Stimulated activated memory B cell treated with anti-CD40 and anti-IgM and Interleukin-4, amounts not matched to agents 10 μg/mL and 1 μg/mL and 100 μg/mL, for 72 hours (primary cell): ENCODE measurements at places on chromosomes 6 and 20.

GRCh38 chr20:38321959-38322598, 18.1 kb downstream of the BPI start:
- ATAC-seq: no peak

GRCh38 chr6:72861935-72862432, 240.1 kb downstream of the KCNQ5 start:
- peak; percentile 57 for ATAC-seq

- no peak for ATAC-seq
These were observed 1.1 kb upstream of the MYB start for GRCh38 chr6:135179920-135180541.

- ATAC-seq: no peak
These were observed 161.0 kb downstream of the GJA1 start for GRCh38 chr6:121596441-121596840.

GRCh38 chr6:593139-593906, 63.6 kb downstream of the HUS1B start:
- ATAC-seq: peak; percentile 43

GRCh38 chr6:34584694-34585093, 28.6 kb upstream of the SPDEF start:
- no peak for ATAC-seq

GRCh38 chr6:130524552-130524951, 158.7 kb downstream of the TMEM200A start:
- ATAC-seq: no peak

- no peak for ATAC-seq
These were observed 52.9 kb downstream of the STK4 start for GRCh38 chr20:45019027-45019761.

GRCh38 chr20:8874437-8874836, 194.4 kb upstream of the PLCB4 start:
- no peak for ATAC-seq

DNA sequence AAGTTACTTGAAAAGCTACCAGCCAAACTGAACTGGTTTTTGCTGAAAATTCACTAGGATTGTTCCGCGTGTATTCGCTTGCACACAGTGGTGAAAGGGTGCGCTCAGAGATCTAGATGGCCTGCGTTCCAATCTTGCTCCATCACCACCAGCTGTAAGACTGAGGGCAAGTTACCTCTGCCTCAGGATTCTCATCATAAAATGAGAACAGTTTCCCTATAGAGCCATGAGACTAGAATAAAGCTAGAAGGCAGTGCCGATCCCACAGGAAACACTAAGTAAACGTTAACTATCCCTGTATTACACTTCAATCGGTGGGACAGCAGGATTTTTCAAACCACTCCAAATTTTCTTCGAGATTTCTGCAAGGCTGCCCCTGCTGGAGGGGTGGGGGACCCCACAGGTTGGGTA, 838 bp downstream of the AHCY start:
- no peak for ATAC-seq

DNA sequence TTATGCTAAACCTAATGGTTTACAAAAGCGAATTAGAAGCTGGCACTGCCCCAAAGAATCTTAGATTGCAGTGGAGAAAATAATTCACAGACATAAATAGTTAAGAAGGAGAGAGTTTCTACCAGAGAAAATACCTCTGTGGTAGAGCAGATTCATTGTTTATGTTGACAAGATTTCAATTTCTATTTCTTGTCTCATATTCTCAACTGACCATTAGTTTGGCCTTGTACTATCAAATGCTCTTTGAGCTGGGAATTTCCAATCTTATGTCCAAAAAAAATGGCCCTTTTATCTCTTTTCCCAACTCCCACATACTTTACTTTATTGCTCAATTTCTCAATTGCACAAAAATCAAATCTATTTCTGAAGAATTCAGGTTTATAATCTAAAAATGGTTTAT, 804.1 kb upstream of the CITED2 start:
- ATAC-seq: no peak

GRCh38 chr6:112413780-112414179, 66.7 kb downstream of the RFPL4B start:
- ATAC-seq: no peak

DNA sequence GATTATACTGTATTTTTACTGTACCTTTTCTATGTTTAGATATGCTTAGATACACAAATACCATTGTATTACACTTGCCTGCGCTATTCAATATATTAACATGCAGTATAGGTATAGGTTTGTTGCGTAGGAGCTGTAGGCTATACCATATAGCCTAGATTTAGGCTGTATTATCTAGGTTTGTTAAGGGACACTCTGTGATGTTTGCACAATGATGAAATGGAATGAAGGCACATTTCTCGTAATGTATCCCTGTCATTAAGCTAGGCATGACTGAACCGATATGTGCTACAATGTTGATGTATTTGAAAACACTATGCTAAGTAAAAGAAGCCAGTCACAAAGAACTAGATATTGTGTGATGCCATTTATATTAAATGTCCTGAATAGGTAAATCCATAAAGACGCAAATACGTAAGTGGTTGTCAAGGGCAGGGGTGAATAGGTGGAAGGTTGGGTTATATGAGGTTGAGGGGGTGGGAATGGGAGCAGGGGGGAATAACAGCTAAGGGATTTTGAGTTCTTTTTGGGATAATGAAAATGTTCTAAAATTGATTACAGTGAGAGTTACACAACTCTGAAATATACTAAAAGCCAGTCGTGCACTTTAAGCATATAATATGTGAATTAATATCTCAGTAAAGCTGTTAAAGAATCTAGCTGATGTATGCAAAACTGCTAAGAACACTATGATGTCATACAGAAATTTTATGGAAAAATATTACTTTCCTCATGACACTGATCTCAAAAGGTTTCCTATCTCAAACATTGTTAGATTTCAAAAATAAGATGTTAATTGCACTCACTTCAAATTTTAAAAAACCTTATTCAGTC, 97.4 kb downstream of the NCOA3 start:
- ATAC-seq: no peak

DNA sequence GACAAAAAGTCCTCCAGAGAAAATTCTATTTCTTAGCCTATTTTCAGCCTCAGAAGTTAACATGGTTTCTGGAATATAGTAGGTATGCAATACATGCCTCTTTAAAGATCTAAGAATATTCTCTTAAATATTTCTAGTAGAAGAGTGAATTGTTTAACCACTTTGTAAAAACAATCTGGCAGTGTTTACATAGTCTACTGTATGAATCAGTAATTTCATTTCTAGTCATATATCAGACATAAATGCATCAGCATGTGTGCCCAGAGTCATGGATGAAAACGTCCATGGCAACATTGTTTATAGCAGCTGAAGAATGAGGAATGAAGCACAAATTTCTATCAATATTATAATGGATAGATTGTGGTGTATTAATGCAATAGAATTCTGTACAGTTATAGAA, 124.9 kb downstream of the NKAIN2 start:
- no peak for ATAC-seq

- no peak for ATAC-seq
These were observed 12.3 kb upstream of the DSP start for GRCh38 chr6:7529141-7529540.

DNA sequence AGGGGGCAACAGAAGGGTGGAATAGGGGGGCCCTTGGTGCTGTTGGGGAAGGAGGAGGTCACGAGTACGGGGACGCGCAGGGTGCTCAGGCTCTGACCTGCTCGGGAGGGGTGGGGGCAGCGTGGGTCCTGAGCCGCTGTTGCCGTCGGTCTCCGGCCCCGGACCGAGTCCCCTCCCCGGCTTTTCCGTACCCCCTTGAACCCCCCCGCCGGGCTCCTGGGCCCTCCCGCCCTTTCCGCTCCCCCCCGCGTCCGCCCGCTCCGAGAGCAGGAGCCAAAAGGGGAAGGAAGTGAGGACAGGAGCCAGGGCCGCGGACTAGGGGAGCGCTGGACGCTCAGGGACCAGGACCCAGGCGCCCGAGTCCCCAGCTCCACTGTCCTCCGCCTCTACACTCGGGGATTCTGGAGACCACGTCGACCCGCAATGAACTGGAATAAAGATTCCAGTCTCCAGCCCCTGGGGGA, at the start of gene RGL2:
TSS of gene RGL2 (minus strand) at position 170 of the 464 bp plus-strand sequence. CDS start 332 bp downstream, outside the sequence.
- peak; percentile 67 for ATAC-seq

DNA sequence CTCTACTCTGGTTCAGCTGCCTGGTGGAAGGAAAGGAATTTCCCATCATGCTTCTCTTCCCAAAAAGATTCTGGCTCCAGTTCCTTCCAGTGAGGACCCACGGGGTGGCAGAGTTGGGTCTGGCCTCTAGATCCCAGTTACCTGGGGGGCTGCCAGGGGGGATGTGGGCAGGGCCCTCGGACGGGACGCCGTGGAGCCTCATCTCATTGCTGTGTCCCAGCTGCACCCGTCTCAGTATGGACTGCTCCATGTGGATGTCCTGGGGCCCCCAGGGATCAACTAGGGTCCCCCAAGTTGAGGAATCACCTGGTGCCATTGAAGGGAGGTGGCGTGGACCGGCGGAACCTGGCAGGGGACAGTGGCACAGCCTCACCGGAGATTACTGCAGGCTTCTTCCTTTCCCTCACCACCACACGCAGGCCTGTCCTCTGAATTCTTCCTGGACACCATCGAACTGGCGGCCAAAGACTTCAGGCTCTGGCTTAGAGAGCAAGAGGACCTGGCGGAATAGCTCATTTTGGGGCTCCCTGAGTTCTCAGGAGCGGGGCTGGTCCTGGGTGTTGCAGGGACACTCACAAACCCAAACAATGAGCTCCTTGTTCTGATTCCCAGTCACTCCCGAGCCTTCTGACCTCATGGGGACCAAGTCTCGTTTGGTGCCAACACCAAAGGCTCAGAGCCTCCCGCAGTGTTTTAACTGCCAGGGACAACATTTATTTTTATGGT, 8.5 kb downstream of the ZBP1 start:
- no peak for ATAC-seq

- no peak for ATAC-seq
These were observed 428.2 kb downstream of the BMP2 start for GRCh38 chr20:7195704-7196103.

- ATAC-seq: no peak
These were observed 33.5 kb downstream of the ERMARD start for GRCh38 chr6:169784821-169785340.

DNA sequence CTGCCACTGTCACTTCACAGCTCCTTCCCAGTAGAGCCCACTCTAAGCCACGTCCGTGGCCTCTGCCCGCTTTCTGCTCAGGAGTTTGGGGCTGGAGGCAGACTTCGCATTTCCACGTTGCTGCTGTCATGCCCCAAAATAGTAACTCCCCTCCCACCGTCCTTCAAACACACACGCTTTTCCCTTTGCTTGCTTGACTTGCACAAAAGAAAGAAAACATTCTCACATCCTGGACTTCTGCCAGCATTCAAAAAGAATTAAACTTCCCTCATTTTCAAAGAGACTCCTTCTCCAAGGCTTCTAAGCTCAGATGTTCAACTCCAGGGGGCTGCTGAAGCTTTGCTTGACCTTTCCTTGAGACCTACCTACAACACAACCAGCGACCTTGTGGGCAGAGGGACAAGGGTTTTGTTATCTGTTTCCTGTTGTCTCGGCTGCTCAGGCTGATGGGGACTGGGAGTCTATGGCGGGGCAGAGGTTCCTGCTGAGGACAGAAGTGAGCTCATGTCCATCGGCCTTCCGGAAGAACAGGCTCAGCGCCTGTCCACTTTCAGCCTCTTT, 263.8 kb upstream of the FOXQ1 start:
- no peak for ATAC-seq

GRCh38 chr6:83108378-83108777, 40.9 kb downstream of the DOP1A start:
- no peak for ATAC-seq

DNA sequence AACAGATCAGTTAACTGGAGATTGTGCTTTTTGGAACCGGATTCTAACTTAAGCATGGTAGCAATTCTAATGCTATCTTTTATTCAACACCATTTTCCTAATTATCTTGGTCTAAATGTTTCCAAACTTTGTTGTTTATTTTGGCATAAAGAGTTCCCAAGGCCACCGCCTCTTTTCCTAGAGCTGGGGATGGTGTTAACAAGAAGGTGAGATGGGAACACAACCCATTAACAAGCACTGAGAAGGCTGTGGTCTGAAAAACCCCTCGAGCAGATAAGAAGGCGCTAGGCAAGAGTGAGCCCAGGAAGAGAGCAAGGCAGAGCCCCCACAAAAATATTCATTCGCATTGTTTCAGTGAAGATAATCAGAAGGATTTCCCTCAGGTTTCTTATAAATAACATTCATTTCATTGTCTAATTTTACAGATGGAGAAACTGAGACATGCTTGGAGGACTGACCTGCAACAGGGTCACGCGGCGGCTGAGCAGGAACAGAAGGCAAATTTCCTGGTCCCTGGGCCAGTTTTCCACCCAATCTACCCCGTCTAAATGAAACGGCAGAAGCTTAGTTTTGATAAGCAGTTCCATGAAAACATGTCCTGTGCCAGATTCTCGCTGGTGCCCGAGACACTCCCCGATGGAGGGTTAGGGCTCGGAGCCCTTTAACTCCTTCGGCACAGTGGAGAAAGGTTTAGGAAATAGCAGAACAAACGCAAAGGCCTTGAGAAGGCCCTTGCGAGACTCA, 155.6 kb downstream of the FOXC1 start:
- ATAC-seq: no peak

DNA sequence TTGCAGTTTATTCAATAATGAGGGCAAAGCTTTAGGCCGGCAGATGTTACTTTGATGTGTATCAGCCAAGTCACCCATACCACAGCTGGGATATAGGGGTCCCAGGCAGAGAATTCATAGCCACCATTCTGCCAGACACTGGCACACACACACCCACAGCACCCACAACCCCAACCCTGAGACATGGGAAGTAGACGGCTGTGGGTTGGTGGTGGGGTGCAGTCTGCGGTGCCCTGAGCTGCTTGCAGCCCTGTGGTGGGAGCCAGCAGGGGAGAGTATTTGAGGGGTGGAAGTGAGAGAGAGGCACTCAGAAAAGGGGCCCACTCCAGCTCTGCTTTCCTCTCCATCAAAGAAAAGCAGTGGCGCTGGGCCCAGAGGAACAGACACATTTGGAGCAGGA, 125.3 kb downstream of the FOXO3 start:
- ATAC-seq: no peak

GRCh38 chr20:34403908-34404307, 40.8 kb downstream of the ITCH start:
- peak; percentile 86 for ATAC-seq

- no peak for ATAC-seq
These were observed 17.2 kb upstream of the TMX4 start for GRCh38 chr20:8036771-8037170.

DNA sequence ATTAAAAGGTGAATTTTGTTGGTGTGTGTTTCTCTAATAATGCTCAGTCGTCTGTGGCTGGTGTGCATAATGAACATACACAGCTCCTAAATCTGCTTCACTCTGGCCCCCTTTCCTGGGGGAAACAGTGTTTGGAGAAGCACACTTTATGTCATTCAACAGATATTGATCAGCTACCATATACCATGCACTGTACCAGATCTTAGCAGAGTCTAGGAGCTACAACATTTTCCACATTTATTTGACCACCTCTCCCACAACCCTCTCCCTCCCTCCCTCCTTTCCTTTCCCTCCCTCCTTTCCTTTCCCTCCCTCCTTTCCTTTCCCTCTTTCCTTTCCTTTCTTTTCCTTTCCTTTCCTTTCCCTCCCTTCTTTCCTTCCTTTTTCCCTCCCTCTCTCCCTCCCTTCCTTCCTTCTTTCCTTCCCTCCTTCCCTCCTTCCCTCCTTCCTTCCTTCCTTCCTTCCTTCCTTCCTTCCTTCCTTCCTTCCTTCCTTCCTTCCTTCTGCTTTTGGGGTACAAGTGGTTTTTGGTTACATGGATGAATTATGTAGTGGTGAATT, 85.7 kb downstream of the PLCB4 start:
- ATAC-seq: no peak
